Activated naive CD8-positive, alpha-beta T cell treated with anti-CD3 and anti-CD28 coated beads for 36 hours (primary cell): ENCODE measurements at places on chromosomes 12 and 14.

DNA sequence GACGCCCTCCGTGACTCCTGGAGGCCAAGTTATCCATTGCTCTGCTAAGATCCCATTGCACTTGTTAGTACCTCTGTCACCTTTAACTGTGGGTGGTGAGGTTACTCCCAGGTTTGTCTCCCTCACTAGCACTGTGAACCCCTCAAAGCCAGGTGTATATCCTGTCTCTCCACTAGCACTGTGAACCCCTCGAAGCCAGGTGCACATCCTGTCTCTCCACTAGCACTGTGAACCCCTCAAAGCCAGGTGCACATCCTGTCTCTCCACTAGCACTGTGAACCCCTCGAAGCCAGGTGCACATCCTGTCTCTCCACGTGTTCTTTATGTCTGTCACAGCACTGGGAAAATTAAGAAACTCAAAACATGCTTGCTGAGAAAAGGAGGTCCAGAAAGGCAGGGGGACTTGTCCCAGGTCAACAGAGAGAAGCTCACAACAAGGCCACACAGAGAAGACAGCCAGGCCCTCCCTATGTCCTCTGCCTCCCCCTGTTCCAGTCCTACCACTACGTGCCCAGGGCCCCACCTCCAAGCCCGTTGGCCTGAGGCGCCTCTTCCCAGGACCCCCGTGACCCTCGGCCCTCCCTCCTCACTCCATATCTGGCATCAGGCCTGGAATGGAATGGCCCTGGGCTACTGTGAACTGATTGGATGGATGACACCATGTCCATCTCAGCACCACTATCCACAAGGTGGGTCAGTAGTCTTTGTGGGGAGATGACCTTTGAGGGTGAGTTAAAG is 26.4 kb upstream of the FKBP4 start:
- no peak for DNase-seq

- DNase-seq, result no peak
Measured at GRCh38 chr12:59164991-59165718, 244.9 kb upstream of the LRIG3 start.

DNA sequence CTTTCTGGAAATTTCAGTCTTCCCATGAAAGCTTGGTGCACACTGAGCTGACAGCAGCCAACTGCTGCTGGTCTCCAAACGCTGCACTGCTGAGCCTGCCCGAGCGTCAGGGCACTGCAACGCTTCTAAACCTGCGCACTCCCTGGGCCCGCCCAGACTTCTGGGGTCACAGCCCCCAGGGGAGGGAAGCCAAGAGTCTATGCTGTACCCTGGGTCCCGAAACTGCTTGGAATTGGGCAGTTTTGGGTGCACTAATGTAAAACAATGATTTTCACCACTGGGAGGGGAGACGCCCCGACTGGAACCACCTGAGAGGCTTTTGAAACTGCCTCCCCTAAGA is 32.0 kb downstream of the CCDC92 start:
- DNase-seq, result no peak

- DNase-seq, result no peak
Measured at GRCh38 chr12:42469355-42470175, 120.0 kb downstream of the PRICKLE1 start.

- no peak for DNase-seq
Measured at GRCh38 chr14:98170575-98170974, 1101.4 kb downstream of the BCL11B start.

GRCh38 chr12:76199808-76200207 is 115.3 kb upstream of the NAP1L1 start:
- DNase-seq, result no peak

DNA sequence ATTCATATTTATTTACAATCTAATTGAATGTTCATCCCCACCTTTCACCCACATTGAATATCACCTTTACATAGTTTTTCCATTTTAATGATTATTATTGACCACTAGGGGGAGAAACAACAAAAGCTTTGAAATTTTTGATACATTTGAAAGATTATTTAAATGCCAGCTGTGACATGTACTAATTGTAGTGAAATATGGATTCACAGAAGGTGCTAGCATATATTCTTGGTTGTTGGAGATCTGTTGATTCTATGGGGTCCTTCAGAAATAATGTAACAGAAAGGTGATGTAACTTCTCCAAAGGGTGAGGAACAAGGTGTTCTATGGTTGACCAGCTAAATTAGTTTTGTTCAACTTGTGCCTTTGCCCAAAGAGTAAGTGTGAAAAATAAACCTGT is 22.4 kb upstream of the GPR33 start:
- no peak for DNase-seq

- no peak for DNase-seq
Measured at GRCh38 chr12:6158255-6158654, 33.8 kb upstream of the VWF start.

GRCh38 chr12:54959291-54960018 is 25.1 kb downstream of the TESPA1 start:
- DNase-seq, result no peak

GRCh38 chr12:20429852-20430251 is 61.5 kb downstream of the PDE3A start:
- no peak for DNase-seq

DNA sequence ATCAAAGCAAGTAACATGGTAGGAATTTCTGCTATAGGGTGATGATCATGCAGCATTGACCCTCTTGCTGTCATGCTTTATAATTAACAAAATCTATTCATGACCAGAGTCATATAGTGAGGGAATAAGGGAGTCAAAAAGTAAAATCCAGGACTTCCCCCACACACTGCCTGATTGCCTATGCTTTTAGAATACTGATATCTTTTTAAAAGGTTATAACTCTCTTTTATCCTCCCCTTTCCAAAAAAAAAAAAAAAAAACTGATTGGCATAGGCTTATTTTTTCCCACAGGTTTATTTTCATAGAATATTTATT is 51.4 kb downstream of the ZFP36L1 start:
- no peak for DNase-seq

- no peak for DNase-seq
Measured at GRCh38 chr14:20327005-20327869, 5.8 kb downstream of the CCNB1IP1 start.

DNA sequence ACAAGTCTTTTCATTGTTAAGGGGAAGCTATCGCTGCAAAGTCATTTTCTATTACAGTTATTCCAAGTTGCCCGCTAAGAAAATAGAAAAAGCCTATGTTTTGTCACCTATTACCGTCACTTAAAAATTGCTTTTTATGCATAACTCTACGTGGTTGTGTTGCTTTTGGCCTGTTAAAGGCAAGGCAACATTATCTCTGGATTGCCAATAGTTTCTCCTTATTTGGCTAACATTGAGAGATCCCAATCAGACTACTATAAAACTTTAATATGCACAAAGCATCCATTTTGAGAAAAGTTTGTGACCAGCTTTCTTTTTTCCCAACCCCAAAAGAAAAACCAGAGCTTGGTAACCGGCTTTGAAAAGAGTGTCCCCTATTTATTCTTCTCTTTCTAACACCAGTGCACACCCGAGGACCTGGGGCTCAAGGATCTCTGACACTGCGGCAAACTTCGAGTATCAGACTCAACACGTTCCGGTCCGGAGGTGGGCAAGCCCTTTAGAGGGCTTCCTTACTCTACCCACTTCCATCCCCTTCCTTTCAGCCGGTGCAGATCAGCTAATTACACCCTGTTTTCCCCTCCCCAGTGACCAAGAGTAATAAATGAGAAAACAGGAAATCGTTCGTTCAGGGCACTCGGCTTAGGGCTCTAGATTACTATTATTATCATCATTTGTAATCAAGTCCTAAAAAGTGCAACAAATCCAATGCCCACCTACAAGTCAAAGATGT is 1.2 kb downstream of the PPP1R12A start:
- DNase-seq, result no peak

DNA sequence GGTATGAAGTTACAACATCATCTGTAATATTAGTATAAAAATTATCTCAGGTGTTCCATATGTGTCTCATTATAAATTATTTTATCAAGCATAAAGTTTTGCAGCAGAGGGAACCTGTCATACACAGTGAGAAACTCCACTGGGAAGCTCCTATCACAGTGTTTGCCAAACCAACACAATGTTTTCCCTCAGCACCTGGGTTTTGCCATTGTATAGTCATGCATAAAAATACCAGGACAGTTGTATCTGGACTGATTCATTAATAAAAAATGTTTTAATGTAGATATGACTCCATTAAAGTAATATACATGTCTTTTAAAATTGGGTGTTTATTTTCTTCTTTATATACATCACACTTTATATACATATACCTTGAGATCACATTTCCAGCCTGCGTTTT is 56.6 kb downstream of the METTL25 start:
- no peak for DNase-seq

- no peak for DNase-seq
Measured at GRCh38 chr12:113796852-113797534, 169.1 kb downstream of the RBM19 start.

- no peak for DNase-seq
Measured at GRCh38 chr12:76964784-76965571, 86.2 kb upstream of the CSRP2 start.

GRCh38 chr14:91387169-91387835 is 30.3 kb downstream of the CCDC88C start:
- DNase-seq, result no peak

DNA sequence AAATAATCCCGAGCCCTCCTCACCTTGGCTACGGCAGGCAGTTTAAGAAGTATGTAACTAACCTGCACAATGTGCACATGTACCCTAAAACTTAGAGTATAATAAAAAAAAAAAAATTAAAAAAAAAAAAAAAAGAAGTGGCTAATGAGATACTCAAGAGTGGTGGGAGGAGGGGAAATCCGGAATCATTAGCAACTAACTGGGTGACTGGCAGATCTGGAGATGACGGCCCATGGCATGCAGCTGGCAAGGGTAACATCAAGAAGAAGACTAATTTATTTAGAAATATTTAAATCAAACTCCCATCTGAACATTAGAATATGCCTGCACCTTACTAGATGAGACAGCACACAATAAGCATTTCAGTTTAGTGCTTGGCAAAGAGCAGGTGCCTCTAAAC is 52.3 kb upstream of the TMCC3 start:
- no peak for DNase-seq

DNA sequence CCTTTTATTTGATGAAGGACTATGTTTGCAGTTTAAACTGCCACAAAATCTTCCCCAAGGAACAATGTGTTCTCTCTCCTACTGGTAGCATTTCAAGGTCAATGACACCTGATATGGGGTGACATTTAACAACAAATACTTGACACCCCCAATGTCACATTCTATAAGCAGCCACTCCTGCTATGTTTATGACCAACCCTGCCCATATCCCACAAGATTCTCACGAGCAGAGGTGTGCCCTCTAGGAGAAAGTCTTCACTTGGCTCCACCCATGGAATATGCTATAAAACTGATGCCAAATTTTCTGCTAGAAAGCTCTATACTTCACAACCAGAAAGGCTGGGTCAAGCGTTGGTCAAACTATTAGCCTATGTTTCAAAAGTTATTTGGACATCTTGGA is 105.6 kb upstream of the ARID2 start:
- DNase-seq, result no peak

GRCh38 chr14:56413721-56414120 is 165.9 kb upstream of the TMEM260 start:
- DNase-seq, result no peak

DNA sequence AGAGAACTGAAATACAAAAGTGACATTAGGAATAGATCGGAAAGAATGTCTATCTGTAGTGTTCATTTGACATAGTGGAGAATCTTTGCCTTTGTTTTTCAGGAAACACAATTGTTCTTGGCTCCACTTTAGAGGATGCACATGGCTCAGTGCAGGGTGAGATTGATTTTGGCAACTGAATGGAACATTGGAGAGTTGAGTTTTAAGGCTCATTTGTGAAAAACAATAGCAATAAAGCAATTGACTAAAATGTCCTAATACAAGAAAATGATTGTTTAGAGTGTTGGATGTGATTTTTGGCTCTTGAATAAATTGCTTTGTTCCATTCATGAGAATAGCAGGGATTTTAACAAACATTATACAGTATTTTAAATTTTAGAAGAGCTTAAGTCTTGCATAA is 116.4 kb downstream of the SLC38A1 start:
- DNase-seq, result no peak

- DNase-seq, result no peak
Measured at GRCh38 chr14:93772263-93772662, 16.0 kb downstream of the PRIMA1 start.

GRCh38 chr12:28578833-28579252 is 388.6 kb downstream of the CCDC91 start:
- no peak for DNase-seq

- DNase-seq, result no peak
Measured at GRCh38 chr12:127911291-127911690, 355.7 kb upstream of the TMEM132C start.

GRCh38 chr12:57309420-57309819 is 58.4 kb upstream of the STAC3 start:
- no peak for DNase-seq

DNA sequence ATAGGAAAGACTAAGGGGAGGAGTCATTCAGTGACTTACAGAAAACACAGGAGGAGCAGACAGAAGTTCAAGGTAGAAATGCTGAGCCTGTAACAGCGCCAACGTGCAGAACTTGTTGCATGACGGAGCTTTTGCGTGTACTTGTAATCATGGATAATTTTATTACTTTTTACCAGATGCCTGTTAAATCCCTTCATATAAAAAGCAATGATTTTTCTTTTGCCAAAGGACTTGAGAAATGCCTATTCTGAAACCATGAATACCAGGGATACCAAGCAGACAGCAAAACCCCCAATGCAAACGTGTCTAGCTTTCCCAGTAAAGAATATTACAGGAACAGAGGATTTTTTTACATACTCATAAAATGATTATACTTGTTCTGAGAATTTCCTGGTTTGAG is 163.6 kb upstream of the GSC start:
- DNase-seq, result no peak

GRCh38 chr12:99259040-99259934 is 388.3 kb upstream of the GARIN6 start:
- no peak for DNase-seq

DNA sequence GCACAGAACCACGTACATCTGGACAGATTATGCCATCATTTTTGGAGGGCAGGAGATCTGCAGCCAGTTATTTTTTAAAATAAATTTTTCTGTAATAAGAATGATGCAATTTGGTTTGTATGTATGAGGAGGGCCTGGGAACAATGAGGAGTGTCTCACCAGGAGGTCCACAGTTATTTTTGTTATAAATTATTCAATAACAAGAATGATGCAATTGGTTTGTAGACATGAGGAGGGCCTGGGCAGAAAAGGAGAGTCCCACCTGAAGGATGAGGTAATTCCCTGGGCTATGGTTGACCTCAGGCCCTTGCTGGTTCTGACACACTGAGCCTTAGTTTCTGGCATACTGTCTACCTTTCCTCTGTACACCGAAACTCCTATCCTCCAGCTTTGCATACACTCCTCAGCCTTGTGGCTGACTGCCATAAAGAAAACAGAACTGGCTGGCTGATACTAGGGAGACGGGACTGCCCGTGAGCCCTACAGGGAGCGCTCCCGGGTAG is 9.0 kb upstream of the DCD start:
- DNase-seq, result no peak

DNA sequence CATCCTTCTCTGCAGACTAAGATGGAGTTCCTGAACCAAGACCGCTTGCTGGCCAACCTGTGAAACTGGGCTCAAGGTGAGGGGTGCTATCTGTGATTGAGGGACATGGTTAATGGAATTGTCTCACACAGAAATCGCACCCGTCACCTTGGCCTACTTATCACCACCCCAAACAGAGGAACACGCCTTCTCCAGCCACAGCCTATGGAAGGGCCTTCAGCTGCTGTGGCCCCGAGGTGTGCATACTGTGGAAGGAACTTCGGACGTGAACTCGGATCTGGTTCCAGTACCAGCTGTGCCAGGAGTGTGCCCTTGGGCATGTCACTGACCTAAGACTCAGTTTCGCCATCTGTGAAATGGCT is 44.4 kb downstream of the EVL start:
- no peak for DNase-seq
